Anterior cingulate cortex (tissue), 58 donors: ENCODE measurements at places on chromosomes 5 and 9.

DNA sequence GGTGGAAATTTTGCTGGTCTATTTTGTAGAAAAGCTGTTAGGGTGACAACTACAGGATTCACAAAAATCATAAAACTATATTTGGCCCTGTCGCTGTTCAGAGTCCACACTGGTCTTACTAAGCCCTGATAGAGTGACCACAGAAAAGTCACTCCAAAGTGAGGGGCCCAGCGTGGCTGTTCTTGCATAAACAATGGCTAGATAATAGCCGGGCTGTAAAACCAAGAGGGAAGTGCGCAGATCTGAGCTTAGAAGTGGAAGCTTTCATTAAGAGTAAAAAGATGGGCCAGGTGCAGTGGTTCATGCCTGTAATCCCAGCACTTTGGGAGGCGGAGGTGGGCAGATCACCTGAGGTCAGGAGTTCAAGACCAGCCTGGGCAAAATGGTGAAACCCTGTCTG lies 15.5 kb upstream of the CTSL start:
- DNase-seq: no peak

DNA sequence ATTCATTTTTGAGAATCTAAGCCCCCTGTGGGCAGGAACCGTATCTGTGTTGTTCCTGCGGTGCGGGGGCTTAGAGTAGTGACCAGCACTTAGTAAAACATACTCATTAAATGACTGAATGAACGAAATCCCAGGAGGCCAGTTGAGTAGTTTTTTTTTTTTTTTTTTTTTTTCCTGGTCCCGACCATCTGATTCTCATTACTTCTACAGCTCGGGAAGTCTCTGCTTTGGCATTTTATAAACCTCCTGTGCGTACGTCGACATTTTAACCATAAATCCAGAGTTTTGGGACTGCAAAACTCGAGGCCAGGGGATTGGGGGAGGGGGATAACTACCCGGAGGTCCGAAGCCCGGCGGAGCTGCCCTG lies 31.5 kb upstream of the SPRY4 start:
- DNase-seq: no peak

DNA sequence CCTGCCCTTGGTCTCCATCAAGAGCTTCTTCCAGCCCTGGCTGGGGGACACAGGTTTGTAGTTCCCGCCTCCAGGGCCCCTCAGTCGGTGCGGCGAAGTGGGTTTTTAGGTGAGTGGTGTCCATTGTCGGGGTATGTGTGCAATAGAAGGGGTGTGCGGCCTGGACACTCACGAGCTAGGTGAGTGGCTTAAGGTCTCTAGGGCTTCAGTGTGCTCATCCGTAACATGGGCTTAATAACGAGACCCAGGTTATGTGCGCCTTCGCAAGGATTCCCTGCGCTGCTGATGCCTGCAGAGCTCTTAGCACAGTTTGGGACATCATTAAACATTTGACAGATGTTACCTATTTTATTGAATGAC lies 656 bp downstream of the CEP78 start:
- DNase-seq: no peak

DNA sequence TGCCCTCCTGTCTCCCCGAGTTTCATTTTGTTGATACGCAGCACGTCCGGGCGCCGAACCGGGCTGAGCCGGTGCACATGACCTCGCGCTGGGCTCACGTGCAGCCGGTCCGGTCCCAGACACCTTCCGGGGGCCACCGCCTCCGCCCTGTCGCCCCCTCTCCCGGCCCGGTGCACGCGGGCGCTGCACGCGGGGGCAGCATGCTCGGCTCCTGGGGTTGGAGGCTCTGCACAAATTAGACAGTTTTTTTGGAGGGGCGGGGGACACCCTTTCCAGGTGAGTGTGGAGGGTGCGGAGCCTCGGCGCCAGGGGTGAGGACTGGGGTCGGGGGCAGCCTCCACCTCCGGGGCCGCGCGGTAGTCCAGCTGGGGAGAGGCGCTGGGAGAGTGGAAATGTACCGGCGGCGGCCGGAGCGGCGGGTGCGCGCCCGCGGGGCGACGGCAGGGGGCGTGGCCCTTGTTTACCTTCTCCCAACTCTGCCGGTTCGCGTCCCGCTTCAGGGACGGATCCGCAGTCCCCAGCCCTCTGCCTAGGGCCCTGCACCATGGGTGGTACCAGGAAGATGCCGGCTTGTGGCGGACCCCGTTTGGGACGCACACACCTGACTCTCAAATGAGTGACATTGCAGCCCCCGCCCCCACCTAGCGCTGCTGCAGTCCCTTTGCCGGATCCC lies 1.1 kb downstream of the JADE2 start:
- peak; percentile 82 for DNase-seq

- no peak for DNase-seq
Measured at GRCh38 chr5:139474890-139475791, 4.3 kb downstream of the SMIM33 start.
